ENCODE measurements at places on chromosomes 7 and 10.

DNA sequence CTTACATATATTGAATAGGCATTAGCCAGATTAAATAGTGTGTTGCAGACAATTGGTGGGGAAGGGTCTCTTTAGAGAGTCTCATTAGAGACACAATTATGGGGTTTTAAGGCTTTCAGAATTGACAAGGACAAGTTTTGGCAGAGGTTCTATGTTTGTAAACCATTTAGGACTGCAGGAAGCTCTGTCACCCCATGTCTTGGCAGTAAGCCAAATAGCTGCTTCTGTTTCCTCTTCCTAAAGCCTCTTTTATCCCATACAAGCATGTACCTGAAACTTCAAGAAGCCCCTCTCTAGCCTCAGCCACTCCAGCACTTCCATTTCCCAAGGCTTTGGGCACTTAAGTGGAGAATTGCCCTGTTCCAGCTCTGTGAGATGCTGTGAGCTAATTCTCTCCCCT, 21.8 kb upstream of the LRRC4 start:
- no peak for DNase-seq

GRCh38 chr10:104580321-104580720, 60.8 kb upstream of the SORCS3 start:
- peak; percentile 32 for DNase-seq

DNA sequence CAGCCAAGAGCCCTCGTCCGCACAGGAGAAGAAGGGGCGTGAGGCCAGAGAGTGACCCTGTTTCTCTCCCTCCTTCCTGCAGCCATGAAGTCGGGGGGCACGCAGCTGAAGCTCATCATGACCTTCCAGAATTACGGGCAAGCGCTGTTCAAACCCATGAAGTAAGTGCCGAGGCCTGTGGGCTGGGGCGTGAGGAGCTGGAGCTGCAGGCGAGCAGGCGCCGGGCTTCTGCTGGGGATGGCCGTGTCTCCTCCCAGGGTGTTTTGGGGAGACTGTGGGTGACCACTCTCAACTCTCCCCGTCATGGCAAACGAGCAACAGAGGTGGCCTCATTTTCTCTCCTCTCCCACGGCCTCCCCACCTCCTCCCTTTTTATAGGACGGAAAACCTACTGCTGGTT, 16.4 kb downstream of the FAM20C start:
- no peak for DNase-seq

DNA sequence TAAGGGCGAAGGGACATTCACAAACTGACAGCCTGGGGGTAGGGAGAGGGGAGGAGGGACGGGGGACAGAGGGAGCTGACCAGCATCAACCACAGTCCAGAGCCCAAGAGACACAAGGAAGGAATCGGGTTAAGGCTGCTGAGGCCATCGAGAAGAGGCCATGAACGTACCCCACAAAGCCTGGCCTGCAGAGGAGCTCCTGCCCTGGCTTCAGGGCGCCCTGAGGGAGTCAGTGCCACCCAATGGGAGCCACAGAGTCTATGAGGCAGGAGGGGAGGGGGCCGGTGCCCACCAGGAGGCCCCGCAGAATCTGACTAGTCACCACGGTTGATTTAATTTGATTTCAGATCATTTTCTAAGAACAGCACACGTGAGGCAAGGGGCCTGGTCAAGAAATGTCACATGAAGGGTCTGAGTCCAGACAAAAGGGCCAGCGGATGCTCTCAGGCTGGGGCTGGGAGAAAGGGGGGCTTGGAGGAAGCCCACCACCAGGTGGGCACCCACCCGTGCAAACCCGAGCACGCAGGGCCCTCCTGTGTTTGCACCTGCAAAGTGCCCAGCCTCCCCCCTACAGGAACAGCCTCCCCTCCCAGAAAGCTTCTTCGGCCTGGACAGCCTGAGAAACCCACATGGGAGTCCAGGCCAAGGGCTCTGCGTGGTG, 40.4 kb downstream of the CAMK2B start:
- DNase-seq = no peak

GRCh38 chr10:34475786-34476185, 339.3 kb downstream of the PARD3 start:
- DNase-seq = no peak

GRCh38 chr7:12090757-12091221, 120.3 kb upstream of the TMEM106B start:
- no peak for DNase-seq

- no peak for DNase-seq
Observed at GRCh38 chr10:22372917-22373316, 27.6 kb downstream of the SPAG6 start.

DNA sequence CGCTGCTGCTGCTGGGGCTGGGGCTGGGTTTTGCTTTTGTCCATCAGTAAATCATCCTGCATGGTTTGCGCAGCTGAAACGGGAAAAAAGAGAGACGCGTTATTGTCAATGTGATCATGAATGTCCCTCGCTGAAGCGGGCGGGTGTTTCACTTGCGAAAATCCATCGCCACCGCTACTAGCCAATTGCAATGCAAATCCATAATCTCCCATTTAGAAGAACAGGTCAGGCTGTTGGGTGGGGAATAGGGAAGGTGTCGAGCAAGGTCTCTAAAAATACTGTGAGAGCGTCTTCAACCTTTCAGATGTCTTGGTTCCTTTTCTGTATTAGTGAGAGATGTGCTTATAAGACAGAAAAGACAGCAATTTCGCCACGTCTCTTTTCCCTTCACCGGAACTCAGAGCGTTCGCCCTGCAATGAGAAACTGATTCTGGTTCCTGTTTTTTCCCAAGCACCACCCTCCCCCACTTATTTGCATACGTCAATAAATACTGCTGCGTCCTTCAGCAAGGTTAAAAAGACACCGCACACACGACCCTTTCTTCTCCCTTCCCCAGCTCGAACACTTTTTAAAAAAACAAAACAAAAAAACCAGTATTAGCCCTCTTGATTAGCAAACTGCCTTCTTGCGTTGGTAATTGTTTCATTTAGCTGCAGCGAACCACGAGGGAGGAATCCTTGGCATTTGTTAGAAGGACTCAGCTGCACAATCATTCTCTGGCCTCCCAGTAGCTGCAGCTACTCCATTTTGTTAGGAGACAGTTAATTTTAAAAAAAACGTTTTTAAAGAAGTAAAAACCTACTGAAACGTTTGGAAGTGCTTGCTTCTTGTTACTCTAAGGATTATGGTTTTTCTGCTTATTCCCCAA, 50.4 kb downstream of the CPEB3 start:
- DNase-seq = peak; percentile 27

GRCh38 chr7:142338633-142339501, 81.0 kb upstream of the PRSS58 start:
- no peak for DNase-seq

- DNase-seq = no peak
Observed at GRCh38 chr7:25557930-25558329, 329.6 kb upstream of the NPVF start.

- no peak for DNase-seq
Observed at GRCh38 chr10:78362406-78363022, 328.9 kb downstream of the RPS24 start.

GRCh38 chr10:6755781-6756460, 175.8 kb upstream of the PRKCQ start:
- DNase-seq = no peak

GRCh38 chr10:21336476-21337170, 188.9 kb downstream of the SKIDA1 start:
- DNase-seq = peak; percentile 74

DNA sequence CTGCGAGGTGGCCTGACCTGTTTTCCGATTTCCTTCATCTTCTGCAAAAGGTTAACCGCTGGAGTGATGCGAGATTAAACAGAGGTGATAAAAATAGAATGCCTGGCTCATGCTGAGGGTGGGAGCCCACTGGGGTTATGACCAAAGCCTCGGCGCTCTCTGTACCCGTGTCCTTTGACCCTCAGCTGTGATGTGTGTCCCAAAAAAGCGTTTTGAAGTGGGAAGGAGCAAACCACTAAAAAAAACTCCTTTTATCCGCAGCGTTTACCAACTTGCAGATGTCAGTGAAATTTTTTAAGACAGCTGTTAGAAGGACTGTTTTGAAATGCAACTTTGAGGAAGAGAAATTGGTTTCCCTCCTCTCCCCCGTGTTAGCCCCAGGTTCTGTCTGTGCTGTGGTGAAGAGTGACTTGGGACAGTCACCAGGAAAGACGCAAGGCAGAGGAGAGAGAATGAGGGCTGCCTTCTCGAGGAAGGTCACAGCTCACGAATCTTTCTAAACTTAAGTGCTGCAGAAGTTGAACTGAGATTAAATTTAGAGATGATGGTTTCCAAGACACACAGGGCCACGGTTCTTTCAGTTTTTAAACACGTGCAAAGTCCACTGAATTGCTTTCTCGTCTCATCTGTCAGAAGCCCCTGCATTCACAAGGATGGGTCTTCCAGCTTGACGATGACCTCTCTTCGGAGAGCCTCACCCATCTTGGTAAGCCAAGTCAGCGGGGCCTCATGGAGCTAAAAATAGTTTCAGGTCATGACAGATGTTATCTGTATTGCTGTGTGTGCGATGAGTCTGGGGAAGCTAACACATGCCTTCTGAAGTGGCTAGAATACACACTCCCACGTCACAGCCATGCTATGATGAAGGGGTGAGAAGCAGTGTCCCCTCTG, 27.6 kb downstream of the AMZ1 start:
- DNase-seq = no peak

DNA sequence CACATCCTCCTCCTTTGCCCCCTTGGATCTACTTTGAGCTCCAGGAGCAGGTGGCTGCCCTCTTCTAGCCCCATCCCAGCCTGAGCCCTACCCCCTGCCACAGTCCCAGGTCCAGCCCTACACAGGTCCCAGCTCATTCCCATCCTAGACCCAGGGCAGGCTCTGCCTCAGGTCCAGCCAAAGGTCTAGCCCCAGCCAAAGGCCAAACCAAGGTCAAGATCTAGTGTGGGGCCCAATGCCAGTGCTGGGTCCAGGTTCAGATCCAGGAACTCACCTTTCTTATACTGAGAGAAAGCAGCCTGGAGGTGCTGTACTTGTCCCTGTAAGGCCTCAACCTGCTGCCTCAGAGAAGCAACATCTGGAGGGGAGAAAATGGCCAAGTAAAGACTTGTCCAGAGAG, 8.5 kb downstream of the SFTPD start:
- DNase-seq = no peak

GRCh38 chr7:134985894-134986362, 380 bp upstream of the AGBL3 start:
- no peak for DNase-seq

DNA sequence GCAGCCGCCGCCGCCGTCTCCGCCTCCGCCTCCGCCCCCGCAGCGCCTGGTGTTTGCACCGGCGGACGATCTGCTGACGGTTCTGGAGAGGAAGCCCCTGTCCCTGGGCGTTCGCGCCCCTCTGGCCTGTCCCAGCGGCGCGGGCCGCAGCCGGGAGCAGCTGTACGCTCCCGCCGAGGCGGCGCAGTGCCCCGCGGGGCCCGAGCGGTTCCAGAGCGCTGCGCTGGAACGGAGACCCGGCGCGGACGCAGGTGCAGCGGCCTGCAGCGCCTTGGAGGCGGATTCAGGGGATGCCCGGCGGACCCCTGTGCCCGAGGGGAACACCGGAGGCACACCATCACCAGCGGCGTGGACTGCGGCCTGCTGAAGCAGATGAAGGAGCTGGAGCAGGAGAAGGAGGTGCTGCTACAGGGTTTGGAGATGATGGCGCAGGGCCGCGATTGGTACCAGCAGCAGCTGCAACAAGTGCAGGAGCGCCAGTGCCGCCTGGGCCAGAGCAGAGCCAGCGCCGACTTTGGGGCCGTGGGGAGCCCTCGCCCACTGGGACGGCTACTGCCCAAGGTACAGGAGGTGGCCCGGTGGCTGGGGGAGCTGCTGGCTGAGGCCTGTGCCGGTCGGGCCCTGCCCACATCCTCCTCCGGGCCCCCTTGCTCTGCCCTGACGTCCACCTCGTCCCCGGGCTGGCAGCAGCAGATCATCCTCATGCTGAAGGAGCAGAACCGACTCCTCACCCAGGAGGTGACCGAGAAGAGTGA, 24.8 kb upstream of the ZNF735 start:
- no peak for DNase-seq

GRCh38 chr7:11985376-11985775, 153.4 kb upstream of the THSD7A start:
- no peak for DNase-seq

GRCh38 chr10:86073199-86073977, 293.2 kb downstream of the GRID1 start:
- DNase-seq = no peak

DNA sequence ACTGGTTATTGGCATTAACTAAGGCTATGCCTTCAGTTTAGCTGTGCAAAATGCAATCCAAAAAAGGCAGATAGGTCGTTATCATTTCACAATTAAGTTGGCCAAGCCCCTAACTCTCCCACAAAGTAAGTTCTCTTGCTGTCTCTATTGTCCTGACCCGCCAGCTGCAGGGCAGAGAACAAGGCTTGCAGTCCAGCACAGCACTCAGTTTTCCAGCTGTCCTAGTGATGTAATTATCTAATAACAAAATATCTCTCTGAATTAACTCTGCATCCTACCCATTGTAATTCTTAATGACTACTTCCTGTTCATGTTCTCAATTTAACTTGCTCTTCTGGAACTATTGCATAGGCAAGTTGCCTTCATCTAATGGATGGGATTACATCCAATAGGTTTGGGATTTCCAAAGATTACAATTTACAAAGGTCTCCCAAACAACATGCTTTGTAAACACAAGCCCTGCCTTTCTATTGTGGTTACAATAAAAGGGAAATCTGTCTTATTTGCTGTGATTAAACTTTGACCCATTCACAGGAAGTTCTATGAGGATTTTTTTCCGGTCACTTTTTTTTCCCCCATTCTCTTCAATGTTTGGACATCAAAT, 55.2 kb downstream of the CDK6 start:
- DNase-seq = no peak

- peak; percentile 43 for DNase-seq
Observed at GRCh38 chr7:121547544-121548092, 151.5 kb upstream of the FAM3C start.

DNA sequence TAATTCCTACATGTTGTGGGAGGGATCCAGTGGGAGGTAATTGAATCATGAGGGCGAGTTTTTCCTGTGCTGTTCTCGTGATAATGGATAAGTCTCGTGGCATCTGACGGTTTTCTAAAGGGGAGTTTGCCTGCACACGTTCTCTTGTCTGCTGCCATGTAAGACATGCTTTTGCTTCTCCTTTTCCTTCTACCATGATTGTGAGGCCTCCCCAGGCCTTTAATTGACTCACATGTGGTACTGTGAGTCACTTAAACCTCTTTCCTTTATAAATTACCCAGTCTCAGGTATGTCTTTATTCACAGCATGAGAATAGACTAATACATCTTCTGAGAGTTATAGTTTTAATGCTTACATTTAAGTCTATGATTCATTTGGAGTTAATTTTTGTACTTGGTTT, 22.6 kb upstream of the CPN1 start:
- DNase-seq = no peak

DNA sequence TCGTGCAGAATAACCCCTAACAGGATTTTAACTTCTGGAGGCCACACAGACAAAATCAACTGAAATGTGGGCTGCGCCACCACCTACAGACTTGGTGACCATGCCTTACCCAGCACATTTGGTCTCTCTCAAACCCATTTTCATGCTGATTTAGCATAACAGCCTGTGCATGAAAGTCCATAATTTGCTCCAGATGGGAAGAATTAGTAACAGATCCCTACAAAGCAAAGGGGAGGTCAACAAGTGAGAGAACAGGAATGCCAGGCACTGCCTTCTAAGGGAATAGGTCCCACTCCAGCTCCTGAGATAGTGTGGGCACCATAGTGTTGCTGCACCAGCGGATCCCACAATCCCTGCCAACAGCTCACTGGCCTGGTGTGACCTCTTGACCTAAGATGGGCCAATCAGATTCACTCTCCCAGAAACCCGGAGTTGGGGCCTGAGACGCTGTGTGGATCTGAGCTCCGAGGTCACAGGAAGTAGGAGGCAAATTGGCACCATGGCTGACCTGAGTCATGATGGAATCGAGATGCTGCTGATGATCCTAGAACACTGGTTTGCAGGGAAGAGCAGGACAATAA, 32.4 kb downstream of the SLIT1 start:
- DNase-seq = no peak

- DNase-seq = no peak
Observed at GRCh38 chr10:24962995-24963394, 10.6 kb upstream of the PRTFDC1 start.

Measured in AG09309 (cell line).